GM12878 (cell line): ENCODE measurements at places on chromosomes 4 and X. TPM values are rescaled to one million over a fixed set of nuclear protein-coding genes. Genes with fewer than 3 reads are reported as not detected.

GRCh38 chrX:86002076-86002896 is 45.1 kb downstream of the CHM start:
- no peaks in the 10 kb centered on the region for H3K4me1 ChIP-seq
- no peak overlapping the region for H3K27ac ChIP-seq
- no peak for DNase-seq
- H3K4me3 ChIP-seq = no peak overlapping the region

GRCh38 chr4:1590244-1590643 is 93.9 kb downstream of the FAM53A start:
- no peak overlapping the region for H3K4me3 ChIP-seq
- no peaks in the 10 kb centered on the region for H3K36me3 ChIP-seq
- DNase-seq = no peak
- H3K27me3 ChIP-seq = no peaks in the 10 kb centered on the region
- no peak overlapping the region for H3K27ac ChIP-seq

GRCh38 chr4:112813790-112814189 is 176.8 kb downstream of the LARP7 start:
- no peaks in the 10 kb centered on the region for H3K36me3 ChIP-seq
- no peaks in the 10 kb centered on the region for H3K4me1 ChIP-seq
- peak; percentile 67 for DNase-seq

GRCh38 chr4:123939621-123940020 is 543.0 kb downstream of the SPRY1 start:
- H3K27me3 ChIP-seq = no peaks in the 10 kb centered on the region
- H3K27ac ChIP-seq = no peak overlapping the region
- H3K4me1 ChIP-seq = no peaks in the 10 kb centered on the region
- H3K4me3 ChIP-seq = no peak overlapping the region
- no peaks in the 10 kb centered on the region for H3K36me3 ChIP-seq
- no peak for DNase-seq

- no peaks in the 10 kb centered on the region for H3K36me3 ChIP-seq
- DNase-seq = no peak
- H3K27ac ChIP-seq = no peak overlapping the region
- no peaks in the 10 kb centered on the region for H3K27me3 ChIP-seq
- no peak overlapping the region for H3K4me3 ChIP-seq
Measured at GRCh38 chr4:128583753-128584712, 225.5 kb upstream of the JADE1 start.

The GABRE gene
- 0.11 and 0.15 TPM in 2 replicates for total RNA-seq

The FOXR2 gene
- total RNA-seq = not detected in 2 replicates

The BCAP31 gene
- total RNA-seq = 104 and 109 TPM in 2 replicates

- H3K4me3 ChIP-seq = no peak overlapping the region
- no peaks in the 10 kb centered on the region for H3K27me3 ChIP-seq
- no peak overlapping the region for H3K27ac ChIP-seq
- H3K4me1 ChIP-seq = peaks cover 22% of the 10 kb centered on the region
- no peaks in the 10 kb centered on the region for H3K36me3 ChIP-seq
- DNase-seq = no peak
Measured at GRCh38 chr4:101356928-101357327, 9.6 kb upstream of the PPP3CA start.
